ENCODE measurements at places on chromosomes 4 and X.

- peak; percentile 81 for DNase-seq
These were observed 22.9 kb downstream of the FAM184B start for GRCh38 chr4:17758485-17758884.

DNA sequence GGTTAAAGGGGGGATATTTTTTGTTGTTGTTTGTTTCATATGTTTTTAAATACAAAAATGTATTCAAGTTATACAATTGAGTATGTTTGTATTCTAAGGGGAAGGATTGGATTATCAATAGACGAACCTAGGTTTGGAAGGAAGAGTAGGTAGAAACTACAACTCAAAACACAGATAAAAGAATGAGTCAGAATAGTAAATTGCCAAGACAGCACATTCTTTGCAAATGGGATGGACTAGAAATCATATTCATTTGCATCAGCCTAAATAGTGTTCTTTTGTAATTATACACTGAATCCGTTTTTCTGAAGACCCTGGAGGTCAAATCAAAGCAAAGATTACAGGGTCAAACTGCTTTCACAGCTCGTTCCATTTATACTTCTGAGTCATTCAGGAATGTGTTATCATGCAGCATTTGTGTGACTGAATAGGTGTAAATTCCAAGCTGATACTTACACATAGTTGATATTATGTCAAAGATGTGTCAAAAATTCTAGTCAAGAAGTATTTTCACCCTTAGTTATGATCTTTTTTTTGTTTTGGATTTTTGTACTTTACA, 273.3 kb upstream of the FAT4 start:
- no peak for DNase-seq

- no peak for DNase-seq
These were observed 572.0 kb downstream of the BCOR start for GRCh38 chrX:39525758-39526157.

- no peak for DNase-seq
These were observed 22.3 kb upstream of the HERC3 start for GRCh38 chr4:88570001-88570400.

GRCh38 chr4:113094802-113095201, 45.3 kb downstream of the ANK2 start:
- peak; percentile 39 for DNase-seq

DNA sequence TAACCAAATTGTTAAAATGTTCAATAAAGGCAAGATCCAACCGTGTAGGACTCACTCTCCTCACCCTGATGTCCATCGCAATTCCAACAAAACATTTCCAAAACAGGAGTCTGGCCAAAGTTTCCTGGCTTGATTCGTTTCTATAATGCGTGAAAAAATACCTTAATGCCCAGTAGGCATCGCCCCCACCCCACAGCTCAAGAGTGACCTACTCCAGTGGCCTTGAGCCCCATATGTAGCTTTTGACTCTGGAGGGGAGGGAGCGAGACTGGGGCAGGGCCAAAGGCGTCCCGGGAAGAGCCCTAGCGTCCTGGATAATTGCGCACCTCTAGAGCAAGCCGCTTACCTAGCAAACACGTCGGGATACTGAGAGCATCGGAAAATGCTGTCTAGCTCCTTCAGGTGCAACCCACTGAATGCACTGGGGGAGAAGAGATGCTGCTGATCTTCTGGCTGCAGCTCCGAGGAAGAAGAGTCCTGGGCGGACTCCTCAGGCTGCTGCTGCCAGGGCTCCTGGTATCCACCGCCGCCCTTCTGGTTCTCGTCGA, 55.6 kb upstream of the NKAP start:
- no peak for DNase-seq

DNA sequence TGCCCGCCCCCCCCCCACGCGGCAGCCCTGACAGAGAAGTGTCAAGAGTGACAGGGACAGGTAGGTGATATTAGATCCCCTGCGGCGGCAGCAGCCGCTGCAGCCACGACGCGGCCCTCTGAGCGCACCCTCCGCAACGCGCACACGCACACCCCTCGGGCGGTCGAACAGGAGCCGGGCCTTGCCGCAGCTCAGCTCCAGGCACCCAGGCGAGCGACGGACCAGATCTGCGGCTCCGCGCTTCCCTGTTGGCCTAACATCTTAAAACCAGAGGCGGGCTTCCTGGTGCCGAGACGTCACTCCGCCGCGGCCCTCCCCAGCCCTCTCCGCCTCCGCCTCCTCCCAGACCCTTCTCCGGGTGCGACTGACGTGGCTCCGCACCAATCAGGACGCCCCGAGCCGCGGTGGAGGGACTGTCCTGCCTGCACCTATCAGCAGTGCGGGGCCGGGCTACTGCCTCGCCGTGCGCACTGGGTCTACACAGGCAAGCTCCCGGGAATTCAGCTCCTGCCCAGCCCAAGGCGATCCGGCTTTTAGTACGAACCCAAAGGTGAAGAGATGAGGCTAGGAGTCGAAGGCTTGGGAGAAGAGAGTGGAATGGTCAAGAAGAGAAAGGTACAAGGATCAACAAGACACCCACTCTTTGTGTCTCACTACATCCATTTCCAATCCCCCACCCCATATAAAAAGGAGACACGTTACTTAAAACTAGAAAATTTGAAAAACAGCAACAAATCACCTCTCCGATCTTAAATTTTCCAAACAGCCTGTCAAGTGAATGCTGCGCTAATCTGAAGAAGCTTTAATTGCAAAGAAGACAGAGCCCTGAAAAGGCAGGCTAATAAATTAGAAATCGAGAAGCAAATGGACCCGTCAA, at the start of gene PITX2:
Gene PITX2 (minus strand): TSS at position 237 of the 877 bp plus-strand sequence. CDS start 617 bp downstream, outside the sequence.
- peak; percentile 96 for DNase-seq

GRCh38 chr4:159240046-159240445, 137.2 kb downstream of the RAPGEF2 start:
- DNase-seq: no peak

DNA sequence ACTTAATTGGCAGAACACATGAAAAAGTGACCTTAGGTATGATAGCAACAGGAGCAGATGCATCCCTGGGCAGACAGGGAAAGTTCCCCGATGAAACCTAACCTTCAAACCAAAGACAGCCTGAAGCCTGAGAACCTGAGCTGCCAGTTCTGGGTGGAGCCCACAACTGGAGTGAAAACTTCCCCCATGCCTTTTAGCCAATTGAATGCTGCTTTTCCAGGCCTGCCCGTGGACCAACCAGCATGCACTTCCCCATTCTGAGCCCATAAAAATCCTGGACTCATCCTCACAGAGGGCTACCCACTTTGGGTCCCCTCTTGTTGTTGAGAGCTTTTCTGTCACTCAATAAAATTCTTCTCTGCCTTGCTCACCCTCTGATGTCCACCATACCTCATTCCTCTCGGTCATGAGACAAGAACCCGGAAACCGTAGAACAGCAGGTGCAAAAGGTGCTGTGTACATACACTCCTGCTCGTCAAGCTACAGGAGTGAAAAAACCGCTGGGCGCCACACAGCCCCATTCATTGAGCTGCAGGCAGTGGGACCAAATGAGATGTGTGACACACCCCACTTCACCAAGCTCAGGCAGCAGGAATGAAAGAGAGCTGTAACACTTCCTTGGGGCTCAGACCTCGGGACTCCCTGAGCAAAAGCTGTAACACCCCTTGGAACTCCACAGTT, 13.9 kb upstream of the SLC7A11 start:
- DNase-seq: no peak

GRCh38 chrX:138664016-138664415, 47.5 kb downstream of the FGF13 start:
- no peak for DNase-seq

- DNase-seq: no peak
These were observed 417.8 kb upstream of the LCORL start for GRCh38 chr4:18439311-18439710.

GRCh38 chr4:13920901-13921300, 293.4 kb upstream of the BOD1L1 start:
- no peak for DNase-seq

- DNase-seq: peak; percentile 12
These were observed 48.6 kb downstream of the TMEM164 start for GRCh38 chrX:110051559-110051958.

DNA sequence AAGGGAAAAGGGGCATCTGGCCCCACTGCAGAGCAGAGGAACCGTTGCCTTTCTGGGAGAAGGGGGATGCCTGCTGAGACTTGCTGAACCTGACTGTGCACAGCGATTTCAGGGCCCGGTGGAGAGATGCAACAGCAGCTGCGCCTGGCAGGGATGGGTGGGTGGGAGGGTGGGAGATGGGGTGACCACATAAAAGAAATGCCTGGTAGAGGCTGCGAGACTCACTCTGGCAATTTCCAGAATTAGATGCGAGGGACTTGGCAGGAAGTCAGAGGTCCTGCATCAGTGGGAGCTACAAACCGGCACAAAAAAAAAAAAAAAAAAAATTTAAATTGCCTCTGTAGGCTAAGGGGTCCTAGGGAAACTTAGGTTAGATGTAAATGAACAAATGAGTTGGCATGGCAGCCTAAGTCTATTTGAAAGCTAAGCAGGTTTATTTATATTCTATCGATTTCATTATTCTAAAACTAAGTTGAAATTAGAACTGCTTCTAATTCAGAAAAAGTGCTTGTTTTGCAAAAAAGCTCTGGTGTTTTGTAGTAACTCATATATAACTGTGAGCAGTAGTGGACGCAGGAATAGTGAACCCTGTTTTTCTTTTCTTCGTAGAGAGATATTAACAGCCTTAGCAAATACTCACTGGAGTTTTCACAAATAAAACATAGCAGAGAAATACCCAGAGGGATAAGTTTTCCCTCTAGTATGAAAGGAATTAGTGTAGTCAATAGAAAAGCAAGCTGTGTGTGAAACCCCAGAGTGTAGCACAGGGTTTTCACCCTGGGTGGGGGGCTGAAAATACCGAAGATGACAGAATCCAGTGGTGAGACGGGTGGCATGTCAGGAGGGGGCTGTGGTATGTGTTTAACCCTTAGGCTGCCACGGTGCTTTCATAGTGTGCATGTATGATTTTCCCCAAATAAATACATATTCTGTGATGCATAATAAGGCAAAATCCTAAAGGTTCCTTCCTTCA, 130.1 kb downstream of the EGF start:
- DNase-seq: no peak

GRCh38 chr4:151659601-151660364, 101.0 kb downstream of the GATB start:
- no peak for DNase-seq

GRCh38 chrX:67604979-67605703, 61.3 kb downstream of the AR start:
- no peak for DNase-seq

GRCh38 chrX:23765868-23766267, 17.1 kb upstream of the SAT1 start:
- DNase-seq: no peak

GRCh38 chrX:79259073-79259689, 108.0 kb downstream of the ITM2A start:
- no peak for DNase-seq

DNA sequence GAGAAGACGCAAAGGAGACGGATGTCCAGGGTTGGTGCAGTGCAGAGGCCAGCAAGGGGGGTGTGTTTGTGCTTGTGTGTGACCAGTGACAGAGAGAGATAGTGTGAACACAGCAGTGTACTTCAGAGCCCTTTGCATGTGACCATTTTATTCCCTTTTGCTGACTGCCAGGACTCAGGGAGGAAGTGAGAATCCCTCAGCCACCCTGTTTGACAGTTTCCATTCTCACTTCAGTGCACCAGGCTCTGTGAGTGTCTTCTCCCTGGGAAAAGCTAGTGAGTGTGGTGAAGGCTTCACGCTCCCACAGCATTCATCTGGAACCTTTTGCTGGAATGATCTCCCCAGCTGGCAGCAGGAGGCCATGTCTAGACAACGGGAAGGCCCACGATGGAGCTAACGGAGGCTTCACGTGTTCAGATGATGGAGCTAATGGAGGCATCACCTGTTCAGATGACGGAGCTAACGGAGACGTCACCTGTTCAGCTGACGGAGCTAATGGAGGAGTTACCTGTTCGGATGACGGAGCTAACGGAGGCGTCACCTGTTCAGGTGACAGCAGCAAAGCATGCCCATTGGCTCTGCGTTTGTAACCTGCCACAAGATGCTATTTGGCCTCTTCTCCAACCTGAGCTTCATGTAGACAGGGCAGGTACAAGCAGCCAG, 195.4 kb downstream of the AFAP1 start:
- no peak for DNase-seq

DNA sequence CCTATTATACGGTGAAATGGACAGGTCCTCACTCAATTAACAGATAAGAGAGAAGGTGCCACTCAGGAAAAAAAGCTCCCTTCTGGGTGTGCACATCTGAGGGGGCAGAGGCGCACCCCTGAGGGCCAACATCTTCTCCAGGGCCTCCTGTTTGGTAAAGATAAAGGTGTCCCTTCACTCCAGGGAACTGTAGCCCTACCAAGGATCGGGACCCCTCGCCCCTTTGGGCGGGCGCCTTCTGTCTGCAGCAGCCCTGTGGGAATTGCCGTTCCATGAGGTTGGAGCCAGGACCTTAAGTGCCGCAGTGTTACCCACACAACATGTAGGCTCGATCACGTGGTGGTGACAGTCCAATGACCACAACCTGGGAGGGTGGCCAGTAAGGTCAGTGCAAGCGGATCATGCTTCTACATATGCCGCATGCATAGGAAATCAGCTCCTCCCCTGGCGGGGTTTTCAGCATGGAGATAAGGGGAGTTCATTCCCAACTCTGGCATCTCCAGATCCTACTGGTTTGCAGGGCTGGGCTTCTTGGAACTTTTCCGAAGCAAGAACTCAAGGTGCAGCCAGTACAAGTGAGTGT, 253.3 kb downstream of the EVC2 start:
- DNase-seq: no peak

DNA sequence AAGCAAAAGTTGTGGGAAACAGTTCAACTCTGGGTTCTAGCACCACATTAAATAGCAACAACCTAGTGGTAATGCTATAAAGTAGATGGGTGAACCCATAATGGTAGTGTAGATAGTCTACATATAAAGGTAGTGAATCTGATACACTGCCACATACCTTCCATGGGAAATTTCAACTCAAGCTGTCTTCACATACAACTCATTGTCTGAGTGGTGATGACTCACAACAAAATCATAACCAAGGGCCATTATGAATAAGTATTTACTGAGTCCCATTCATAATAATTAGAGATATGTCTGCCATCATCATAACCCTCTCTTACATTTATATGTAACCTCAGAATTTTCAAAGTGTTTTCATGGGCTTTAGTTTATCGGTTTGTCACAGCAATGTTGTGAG, 34.8 kb downstream of the EGF start:
- DNase-seq: no peak

DNA sequence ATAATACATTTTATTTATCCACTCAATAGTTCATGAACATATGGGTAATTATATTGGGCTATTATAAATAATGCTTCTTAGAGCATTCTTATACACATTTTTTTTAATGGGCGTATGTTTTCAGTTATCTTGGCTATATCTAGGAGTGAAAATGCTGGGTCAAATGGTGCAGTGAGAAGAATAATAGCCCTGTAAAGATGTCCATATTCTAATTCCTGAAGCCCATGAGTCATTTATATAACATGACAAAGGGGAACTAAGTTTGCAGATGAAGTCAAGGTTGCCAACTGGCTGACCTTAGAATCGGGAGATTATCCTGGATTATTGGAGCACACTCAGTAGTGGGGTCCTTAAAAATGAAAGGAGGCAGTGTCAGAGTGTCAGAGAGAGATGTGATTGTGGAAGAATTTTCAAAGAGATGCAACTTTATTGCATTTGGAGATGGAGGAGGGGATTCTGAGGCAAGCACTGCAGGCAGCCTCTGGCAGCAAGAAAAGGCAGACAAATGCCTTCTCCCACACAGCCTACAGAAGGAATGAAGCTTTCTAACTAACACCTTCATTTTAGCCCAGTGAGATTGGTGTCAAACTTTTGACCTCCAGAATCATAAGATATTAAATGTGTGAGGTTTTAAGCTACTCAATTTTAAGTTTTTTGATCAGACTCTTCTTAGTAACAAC, 106.1 kb upstream of the HS3ST1 start:
- DNase-seq: no peak

Measured in NCI-H82 (cell line).